Activated T-helper 1 cell treated with Interleukin-2 at 50 U/mL for 16 hours (primary cell): ENCODE measurements at places on chromosomes 6 and 20.

- no peak for DNase-seq
These were observed 725.5 kb downstream of the TBC1D32 start for GRCh38 chr6:120608826-120609225.

DNA sequence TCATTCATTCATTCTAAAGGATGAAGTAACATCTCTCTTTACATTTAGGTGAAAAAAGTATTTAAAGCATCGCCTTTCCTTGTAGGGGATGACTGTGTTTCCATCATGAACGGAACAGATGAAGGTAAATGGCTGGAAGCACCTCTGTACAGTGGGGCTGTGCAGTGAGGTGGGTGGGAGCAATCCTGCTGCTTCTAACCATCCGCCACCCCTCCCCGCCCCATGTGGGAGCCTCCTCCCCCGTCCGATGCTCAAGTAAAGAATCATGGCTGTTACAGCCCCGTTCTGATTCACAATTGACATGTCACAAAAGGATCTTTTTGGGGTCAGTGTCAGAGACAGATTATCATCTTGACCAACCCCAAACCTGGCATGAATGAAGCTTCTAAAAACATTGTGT is 19.3 kb downstream of the ENTPD6 start:
- DNase-seq = no peak

- DNase-seq = no peak
These were observed 8.7 kb upstream of the POU3F2 start for GRCh38 chr6:98825600-98826230.

GRCh38 chr6:56890683-56891429 is 64.1 kb upstream of the BEND6 start:
- DNase-seq = no peak

DNA sequence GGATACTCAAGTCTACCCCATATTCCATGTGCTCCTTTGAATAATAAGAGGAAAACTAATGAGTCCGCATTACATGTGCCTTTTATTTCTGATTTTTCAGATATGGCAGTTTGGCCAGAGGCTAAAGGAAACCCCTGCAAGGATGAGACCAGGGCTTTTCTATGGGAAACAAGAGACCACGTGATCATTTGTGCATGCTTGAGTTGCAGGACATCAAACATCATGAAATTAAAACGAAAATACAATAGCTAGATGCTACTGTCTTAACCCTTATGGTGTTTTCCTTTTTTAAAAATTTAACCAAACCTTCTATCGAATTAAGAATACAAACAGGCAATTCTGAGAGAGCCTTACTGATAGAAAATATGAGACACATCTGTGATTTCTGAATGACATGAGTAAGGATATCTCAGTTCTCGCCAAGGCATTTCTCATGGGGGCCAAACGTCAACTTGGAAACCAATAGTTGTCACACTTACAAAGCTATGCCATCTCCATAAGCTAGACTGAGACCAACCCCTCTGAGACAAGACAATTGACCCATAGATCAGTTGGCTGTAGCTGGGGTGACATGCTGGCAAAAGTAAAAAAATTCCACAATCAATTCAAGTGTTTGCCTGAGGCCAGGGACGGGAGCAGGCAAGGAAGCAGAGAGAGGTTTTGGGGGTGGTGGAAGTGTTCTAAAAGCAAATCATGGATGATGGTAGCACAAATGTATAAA is 52.8 kb downstream of the RIPOR2 start:
- DNase-seq = no peak

GRCh38 chr20:10720565-10720964 is 46.8 kb upstream of the JAG1 start:
- DNase-seq = no peak

DNA sequence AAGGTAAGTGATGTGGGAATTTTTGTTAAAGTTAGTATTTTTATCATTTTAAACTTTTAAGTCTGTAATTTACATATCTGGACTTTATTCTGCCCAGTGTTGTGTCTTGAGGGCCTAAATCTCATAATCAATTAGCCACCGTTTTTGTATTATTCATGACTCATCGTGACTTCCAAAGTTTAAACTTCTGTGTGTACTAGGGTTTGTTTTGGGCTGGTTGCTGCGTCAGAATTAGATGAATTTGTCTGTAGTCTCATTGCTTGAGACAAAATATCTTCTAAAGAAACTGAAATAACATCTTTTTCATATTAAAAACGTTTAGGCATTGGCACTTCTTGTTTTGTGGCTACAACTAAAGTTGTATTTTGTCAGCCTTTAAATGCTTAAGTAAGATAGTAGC is 41.3 kb downstream of the CDYL start:
- DNase-seq = no peak

- no peak for DNase-seq
These were observed 287.1 kb downstream of the GMDS start for GRCh38 chr6:1958257-1958656.

GRCh38 chr20:45545754-45546453 is 1.3 kb downstream of the EPPIN start:
- no peak for DNase-seq

DNA sequence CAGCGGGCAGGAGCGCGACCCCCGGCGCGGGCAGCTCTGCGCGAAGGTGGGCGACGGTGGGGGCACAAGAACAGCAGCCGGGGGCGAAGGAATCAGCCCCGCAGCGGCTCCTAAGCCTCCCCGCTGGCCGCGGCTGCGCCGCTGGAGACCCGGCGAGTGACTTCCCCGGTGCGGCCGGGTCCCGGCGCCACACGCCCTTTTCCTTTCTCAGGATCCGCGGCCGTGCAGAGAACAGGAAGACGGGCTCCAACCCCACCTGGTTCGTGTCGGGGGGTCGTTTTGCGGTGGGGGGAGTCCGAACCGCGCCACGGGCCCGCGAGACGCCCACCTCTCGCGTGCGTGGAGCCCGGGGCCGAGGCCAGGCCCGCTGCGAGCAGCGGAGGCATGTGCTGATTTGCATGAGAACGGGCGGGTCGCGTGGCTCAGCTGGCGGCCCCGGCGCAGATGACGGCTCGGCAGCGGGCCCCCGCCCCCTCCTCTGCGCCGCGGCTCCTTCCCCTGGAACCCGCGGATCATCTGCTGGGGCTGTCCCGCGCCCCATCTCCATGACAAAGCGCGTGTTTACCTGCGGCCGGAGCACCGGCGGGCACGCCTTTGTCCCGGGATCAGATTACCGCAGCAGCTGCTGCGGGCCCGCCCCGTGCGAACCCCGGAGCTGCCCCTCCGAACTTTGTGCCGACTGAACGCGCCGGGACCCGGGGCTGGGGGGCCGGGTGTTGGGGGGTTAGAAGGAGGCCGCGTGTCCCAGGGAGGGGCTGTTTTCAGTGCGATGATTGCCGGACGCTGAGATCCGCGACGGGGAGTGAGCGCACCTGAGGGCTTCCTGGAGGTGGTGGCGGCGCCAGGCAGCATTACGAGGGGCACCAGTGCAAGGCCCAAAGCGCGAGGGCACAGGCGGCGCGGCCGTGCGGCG is 4.9 kb upstream of the DLL1 start:
- no peak for DNase-seq

GRCh38 chr6:28897369-28897745 is 26.4 kb downstream of the TRIM27 start:
- DNase-seq = no peak

DNA sequence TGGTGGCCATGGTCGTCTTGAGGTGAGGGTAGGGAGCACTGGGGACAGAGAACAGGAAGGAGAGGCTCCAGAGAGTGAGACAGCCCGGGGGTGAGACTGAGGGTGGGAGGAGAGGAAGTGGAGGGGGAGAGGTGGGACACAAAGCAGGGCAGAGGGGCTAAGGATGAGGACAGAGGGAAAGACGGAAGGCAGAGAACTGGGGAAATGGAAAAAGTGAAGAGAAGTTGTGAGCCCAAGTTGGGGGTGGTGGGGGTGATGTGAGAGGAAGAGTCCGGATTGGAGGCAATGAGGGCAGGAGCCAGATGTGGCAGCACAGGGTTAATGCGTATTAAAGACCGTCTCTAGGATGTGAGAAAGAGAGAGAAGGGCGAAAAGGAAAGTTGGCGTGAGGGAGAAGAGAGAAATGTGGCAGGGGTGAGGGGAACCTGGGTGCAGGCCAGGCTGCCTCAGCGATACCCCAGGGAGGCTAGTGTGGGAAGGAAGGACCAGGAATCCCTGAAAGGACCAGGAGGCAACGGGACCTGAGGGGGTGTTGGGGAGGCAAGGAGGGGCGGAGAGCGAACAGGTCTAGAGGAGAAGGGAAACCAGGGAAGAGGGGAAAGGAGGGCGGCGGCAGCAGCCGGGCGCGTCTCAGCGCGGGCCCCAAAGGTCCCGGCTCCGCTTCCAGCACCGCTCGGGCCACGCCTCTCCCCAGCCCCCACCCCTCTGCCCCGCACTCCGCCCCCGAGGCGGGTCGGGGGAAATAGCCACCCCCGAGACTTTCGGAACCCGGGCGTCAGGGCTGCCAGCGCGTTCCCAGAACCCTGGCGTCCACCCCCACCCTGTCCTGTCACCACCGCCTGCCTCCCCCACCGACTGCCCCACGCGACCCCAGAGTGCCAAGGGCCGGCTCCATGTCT is at the start of gene PPP1R18:
Gene PPP1R18 (minus strand): TSS at position 637 of the 899 bp plus-strand sequence. CDS start 627 bp downstream, at position 10.
- peak; percentile 73 for DNase-seq

DNA sequence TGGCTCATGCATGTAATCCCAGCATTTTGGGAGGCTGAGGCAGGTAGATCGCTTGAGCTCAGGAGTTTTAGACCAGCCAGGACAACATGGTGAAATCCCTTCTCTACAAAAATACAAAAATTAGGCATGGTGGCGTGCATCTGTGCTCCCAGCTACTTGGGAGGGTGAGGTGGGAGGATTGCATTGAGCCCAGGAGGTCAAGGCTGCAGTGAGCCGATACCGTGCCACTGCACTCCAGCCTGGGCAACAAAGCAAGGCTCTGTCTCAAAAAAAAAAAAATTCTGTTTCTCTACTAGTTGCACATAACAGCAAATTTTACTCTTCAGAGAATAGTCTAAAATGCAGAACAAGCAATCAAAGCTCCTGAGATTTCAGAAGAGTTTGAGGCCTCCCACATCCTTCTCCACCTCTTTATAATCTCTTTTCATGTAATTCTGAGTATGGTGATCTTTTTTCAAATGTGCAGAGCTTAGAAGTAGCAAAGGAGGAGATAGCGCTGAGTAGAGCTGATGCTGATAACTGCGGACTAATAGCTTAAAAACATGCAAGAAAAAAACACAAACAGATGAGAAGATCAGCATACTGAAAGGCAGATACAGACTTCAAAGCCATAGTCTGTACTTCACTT is 23.3 kb downstream of the LRRN4 start:
- DNase-seq = no peak
